A549 treated with DMSO at 1 μM for 4 hours (cell line): ENCODE measurements at places on chromosomes 4 and X. TPM values are rescaled to one million over a fixed set of nuclear protein-coding genes. Genes with fewer than 3 reads are reported as not detected.

IDS gene
- 106 to 121 TPM (median 116 TPM) in 5 replicates for total RNA-seq

HMX1 gene
- total RNA-seq, result 0.13 to 0.23 TPM (median 0.15 TPM) in 4 of 5 replicates, not detected in the other

GABRQ gene
- 0.22 to 0.27 TPM (median 0.24 TPM) in 5 replicates for total RNA-seq

CD38 gene
- 8.4 to 12.4 TPM (median 9.5 TPM) in 5 replicates for total RNA-seq
